ENCODE measurements at places on chromosomes 2 and 18. TPM values are rescaled to one million over a fixed set of nuclear protein-coding genes. Genes with fewer than 3 reads are reported as not detected.

The UGT1A6 gene
- total RNA-seq, result 7.4 TPM

The TRIM43 gene
- not detected for total RNA-seq

GRCh38 chr18:79218605-79219190 is 149.5 kb downstream of the ATP9B start:
- DNase-seq, result no peak

GRCh38 chr2:215358891-215359575 is 47.2 kb downstream of the ATIC start:
- DNase-seq, result no peak

DNA sequence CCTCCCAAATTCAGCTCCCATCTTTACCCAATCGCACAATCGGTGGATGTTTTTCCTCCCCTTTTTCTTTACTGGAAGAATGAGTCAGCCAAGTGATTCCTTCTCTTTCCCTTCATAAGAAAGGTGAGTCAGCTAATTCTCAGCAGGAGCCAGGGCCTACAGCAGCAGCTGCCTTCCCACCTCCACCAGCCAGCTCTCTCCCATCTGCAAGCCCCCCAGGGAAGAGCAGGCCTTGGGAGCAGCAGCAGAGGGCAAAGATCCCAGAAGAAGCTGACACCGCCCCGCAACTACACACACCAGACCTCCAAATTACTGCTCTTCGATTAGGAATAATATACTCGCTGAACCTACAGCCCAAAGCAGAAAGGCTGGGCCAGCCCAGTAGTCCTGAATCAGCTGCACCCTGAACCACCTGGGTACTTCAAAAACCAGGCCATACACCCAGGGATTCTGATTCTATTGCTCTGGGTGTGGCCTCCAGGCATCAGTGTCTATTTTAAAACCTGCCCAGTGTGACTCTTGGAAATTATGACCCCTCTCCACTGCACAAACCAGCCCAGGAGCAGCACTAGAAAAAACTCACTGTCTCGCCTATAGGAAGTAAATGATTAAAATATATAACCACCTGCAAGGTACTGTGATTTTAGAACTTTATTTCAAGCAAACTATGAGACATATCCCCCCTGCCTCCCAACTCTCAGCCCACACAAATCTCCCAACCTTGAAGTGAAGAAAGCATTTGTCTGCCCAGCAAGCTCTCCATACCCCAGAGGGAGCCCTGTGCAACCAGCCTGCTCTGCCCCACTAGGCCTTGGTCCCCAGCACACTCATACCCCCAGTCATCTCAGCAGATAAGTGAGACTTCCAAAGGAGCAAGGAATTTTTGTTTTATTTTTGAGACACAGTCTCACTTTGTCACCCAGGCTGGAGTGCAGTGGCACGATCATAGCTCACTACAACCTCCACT is 7.3 kb downstream of the SFXN5 start:
- DNase-seq, result no peak

DNA sequence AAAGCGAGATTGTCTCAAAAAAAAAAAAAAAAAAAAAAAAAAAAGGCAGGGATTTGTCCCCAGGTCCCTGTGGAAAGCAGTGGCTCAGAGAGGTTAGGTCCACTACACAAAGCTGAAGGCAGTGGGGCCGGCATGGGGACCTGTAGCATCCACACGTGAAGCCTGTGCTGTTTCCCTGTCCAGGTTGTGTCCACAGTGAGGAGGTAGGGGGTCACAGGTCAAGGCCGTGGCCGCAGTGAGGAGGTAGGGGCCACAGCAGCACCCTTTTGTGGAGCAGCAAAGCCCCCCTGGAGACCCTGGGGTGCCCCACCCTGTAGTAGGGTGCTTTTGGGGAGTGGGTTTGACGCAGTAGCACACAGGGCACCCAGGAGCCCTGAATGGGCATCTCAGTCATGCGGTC is 14.0 kb downstream of the TMEM177 start:
- DNase-seq, result no peak

The EGR4 gene
- not detected for total RNA-seq

The PECR gene
- 11.1 TPM for total RNA-seq

The ANTXR1 gene
- 111 TPM for total RNA-seq

The SERPINB10 gene
- total RNA-seq, result 0.21 TPM

- no peak for DNase-seq
Measured at GRCh38 chr2:218046238-218046637, 22.8 kb upstream of the RUFY4 start.

- no peak for DNase-seq
Measured at GRCh38 chr2:189249171-189249570, 69.6 kb upstream of the COL5A2 start.

DNA sequence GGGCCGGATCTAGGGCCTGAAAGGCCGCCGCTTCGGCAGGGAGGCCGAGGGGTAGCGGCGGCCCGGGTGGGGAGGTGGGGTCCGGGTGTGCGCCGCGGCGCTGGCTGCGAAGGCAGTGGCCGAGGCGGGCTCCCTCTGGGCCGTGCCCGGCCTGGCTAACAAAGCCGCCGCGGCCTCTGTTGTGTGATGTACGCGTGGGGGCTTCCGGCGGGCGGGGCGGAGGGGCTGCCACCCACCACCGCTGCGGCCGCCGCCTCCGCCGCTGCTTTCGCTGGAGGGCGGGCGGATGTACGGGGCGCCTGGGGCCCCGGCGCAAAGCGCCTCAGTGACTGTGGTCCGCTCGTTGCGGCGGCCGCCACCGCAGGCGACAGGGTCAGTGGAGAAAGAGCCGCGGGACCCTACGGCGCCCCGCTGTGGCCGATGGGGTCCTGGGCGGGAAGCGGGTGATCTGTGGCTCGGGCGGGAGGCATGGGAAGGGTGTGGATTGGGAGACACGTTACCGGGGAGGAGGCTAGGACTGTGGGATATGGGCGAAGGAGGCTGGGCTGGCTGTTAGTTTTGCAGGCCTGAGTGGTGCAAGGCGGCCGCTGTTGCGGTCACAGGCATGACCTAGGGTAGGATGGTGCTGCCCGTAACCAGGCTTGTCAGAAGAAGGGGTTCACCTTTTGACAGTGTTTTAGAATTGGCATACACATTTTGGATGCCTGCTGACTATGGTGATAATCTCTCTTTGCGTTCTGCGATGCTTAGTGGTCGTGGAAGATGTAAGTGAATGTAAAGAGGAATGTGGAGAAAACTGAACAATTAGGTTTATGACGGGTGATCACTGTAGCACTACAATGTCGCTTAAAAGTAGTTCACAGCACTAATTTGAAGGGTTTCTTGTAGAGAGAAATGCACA is 662 bp downstream of the BZW1 start:
- DNase-seq, result peak; percentile 89

DNA sequence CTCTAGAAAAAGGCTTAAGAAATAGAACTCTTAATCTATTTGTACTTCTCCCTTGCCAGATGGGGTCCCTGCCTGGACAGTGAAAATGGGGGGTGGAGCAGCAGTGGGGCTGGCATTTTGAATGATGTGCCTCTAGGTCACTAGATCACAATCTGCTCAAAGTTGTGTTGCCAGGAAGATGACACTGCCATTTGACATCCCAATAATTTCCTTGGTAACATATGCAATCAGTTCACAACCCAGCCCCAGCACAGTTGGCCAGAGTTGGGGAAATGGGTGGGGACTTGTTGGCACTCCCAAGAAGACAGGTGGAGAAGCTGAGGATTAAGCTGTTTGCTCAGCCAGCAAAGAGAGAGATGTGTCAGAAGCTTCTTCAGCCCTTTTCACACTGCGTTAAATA is 558.3 kb upstream of the KLHL29 start:
- DNase-seq, result no peak

DNA sequence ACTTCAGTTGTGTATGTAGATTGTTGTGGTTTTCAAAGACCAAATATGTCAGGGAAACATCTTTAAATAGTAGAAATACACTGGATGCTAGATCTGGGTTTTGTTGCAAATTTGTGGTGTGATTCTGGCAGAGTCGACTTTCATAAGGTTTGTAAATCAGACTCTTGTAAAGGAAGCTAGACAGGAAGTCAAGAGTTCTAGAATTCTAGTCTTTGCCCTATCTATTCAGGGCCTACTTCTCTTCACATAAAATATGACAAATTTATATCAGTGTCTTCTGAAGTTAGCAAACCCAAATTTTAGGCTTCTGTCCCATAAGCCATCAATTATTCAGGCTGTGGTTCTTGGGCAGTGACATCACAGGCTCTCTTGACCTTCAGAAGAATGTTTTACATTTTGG is 1579.2 kb upstream of the PIK3C3 start:
- DNase-seq, result no peak

Measured in suprapubic skin (tissue), 4 donors.